ENCODE measurements at places on chromosomes 6 and 20.

DNA sequence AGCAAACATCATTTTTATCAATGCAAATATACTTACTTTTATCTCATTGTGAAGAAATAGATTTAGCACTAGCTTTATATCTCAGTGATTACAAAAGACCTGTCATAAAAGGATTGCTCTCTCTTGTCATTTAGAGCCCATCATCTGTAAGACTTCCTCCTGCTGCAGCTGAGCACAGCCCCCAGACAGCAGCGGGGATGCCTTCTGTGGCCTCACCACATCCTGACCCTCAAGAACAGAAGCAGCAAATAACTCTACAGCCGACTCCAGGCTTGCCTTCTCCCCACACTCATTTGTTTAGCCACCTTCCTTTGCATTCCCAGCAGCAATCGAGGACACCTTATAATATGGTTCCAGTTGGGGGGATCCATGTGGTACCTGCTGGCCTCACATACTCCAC is 127.0 kb upstream of the EDN1 start:
- peak; percentile 69 for DNase-seq

DNA sequence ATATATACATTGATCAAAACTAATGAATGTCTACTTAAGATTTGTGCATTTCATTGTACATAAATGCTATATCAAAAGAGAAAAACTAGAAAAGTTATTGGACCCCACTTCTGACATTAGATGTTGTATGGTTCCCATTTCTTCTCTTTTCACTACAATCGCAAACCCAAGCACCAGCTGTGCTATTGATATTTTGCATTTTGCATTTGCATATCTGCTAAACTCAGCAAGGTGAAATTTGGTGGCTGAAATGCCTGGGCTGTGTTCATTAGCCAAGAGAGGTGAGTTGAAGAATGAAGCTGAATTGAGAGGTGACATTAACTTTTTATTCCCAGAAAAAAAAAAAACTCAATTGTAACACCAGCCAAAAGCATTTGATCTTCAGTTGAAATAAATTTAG is 232.1 kb upstream of the TENT5A start:
- no peak for DNase-seq

- DNase-seq, result no peak
These were observed 15.8 kb upstream of the FAM8A1 start for GRCh38 chr6:17584241-17584803.

- no peak for DNase-seq
These were observed 200.8 kb upstream of the CHD6 start for GRCh38 chr20:41818991-41819390.

DNA sequence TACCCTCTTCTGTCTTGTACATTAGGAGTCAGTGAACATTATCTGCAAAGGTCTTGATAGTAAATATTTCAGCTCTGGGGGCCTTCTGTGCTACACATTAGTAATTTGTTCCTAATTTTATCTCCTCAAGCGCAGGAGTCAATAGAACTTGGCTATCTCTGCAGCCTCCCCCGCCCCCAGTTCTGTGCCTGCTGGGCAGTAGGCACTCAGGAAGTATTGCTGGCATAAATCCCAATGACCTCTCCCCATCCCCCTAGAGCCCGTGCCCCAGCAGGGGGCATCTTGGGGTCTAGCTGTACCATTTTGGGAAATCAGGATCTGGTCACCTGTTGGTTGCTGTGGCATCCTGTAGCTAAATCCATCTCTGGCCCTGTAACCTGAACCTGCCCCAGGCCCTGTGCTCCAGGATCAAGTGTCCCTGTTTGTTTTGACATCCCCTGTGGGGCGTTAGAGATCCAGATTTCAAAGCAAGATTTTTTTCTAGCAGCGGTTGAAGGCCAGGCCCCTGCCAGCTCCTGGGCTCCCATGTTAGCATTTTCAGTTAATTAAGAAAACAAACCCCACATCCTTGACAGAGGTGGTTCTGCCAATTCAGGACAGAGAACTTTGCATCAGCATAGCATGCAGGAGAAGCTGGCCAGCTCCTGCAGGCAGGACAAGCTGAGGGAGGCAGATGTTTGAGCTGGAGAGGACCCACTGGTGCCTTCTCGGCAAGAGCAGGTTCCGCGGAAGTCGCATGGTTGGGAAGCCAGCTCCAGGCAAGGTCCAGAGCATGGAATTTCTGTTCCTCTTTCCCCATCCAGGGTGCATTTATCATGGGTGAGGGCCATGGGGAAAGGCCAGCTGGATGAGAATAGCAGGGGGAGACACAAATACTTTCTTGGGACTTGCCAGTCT is 32.1 kb downstream of the DAAM2 start:
- DNase-seq, result no peak

- no peak for DNase-seq
These were observed 110.0 kb downstream of the SCML4 start for GRCh38 chr6:107714104-107714503.

DNA sequence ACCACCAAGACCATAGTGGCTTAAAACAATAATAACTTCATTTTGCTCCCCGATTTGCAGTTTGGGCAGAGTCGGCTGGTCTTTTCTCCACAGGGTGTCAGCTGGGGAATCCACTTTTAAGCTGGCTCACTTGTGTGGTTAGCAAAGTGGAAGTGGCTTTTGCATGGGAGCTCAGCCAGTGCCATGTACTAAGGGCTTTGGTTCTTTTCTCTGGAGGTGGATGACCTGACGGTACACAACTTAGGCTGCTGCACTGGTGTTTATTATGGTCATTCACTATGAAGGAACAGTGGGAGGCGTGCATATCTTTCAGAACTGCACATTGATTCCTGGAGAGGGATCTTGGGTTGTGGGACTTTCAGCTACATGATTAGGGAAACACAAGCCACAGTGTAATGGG is 141.0 kb downstream of the OR2B2 start:
- DNase-seq, result no peak

GRCh38 chr20:44167736-44168135 is 19.3 kb downstream of the JPH2 start:
- no peak for DNase-seq

DNA sequence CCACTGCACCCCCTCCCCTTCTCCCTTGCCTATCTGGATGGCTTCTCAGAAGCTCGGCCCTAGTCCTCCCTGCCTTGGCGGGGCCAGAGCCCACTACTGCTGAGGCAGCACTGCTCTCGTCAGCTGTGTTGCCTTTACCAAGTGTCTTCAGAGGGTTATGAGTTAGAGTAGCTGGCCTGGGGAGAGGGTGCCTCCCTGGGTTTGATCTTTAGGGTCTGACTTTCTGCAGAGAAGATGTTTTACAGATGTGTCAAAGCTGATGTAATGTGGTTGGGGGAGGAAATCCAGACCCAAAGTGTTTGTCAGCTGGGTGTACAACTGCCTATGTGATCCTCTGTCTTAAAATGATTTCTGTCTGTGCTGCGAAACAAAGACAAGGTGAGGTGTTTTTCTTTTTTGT is 30.4 kb upstream of the PI16 start:
- peak; percentile 7 for DNase-seq

DNA sequence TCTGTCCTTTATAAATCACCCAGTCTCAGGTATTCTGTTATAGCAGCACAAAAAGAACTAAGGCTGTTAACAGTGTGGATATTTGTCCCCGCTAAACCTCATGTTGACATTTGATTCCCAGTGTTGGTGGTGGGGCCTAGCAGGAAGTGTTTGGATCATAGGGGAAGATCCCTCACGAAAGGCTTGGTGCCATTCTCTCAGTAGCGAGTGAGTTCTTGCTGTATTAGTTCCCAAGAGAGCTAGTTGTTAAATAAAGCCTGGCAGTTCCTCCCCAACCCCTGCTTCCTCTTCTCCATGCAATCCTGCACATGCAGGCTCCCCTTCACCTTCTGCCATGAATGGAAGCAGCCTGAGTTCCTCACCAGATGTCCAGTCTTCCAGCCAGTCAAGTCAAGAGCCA is 29.8 kb upstream of the ERVFRD-1 start:
- no peak for DNase-seq

DNA sequence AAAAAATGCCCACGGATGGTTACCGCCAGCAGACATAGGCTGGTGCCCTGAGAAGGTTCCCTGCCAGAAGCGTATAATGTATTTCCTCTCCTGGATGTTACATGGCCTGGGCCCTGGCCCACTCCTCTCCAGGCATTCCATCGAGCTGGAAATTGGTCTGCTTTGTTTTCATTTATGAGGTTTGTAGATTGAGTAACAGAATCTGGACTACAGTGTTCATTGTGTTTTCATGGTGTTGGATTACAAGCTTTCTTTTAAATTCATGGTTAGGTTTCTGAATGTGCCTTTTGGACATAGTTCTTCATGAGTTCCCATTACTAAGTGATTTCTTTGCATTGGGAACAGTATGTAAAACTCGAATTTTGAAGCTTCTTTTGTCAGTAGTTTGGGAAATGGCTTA is 6.4 kb downstream of the TIAM2 start:
- DNase-seq, result no peak

DNA sequence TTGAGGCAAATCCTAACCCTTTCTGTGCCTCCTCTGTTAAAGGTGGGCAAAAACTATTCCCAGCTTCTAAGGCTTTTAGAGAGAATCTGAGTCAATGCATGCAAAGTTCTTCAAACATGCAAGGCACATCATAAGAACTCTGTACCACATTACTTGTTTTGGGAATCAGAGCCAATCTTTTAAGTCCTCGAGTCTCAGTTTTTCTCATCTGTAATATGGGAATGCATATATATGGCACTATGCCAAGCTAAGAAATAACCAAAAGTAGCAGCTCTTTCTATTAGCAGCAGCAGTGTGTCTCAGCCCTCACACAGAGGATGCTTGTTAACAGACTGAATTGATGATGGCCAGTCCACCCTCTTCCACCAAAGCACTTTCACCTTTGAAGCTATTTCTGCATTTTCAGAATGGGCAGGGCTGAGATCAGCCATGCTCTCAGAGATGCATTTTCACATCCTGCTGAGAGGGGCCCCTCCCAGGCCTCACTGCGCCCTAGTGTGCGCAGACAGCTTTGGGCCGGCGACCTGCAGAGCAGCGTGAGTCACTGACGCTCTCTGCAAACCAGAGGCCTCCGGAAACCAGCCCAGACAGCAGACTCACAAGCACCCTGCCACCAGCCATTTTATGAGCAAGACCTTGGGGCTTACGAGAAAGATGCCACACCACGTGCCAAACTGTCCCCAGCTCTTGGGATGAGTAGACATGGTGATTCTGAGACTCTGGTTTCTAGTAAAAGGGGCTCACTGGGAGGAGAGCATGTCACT is 138.0 kb downstream of the NFATC2 start:
- DNase-seq, result peak; percentile 93

DNA sequence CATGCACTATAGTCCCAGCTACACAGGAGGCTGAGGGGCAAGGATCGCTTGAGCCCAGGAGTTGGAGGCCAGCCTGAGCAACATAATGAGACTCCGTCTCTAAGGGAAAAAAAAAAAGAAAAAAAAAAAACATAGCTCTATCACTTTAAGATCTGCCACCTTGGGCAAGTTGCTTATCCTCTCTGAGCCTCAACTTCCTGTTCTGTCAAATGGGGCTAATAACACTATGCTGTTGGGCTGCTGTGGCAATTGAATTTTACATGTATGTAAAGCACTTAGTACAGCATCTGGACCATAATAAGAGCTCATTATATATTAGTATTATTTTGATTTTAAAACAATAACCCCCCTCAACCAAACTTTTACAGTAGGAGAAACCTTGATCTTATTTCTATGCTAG is 141.5 kb downstream of the ATXN1 start:
- DNase-seq, result no peak

DNA sequence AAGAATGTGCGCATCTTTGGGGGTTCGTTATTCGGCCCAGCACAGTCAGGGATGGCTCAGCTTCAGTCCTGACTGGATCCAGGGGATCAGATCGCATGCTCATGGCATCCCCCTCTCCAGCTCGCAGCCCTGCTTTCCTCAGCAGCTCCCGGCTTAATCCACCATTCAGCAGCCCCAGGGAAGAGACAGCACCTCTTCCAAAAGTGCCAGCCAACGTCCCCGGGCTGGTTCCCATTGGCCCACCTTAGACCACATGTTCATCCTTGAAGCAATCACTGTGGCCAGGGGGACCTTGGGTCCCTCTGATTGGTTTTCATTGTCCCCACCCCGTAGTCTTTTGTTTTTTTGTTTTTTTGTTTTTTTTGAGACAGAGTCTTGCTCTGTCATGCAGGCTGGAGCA is 188.7 kb downstream of the ZMYND8 start:
- no peak for DNase-seq

- no peak for DNase-seq
These were observed 233.8 kb downstream of the SIM1 start for GRCh38 chr6:100230953-100231316.

- no peak for DNase-seq
These were observed 79.5 kb downstream of the ERMARD start for GRCh38 chr6:169830876-169831275.

DNA sequence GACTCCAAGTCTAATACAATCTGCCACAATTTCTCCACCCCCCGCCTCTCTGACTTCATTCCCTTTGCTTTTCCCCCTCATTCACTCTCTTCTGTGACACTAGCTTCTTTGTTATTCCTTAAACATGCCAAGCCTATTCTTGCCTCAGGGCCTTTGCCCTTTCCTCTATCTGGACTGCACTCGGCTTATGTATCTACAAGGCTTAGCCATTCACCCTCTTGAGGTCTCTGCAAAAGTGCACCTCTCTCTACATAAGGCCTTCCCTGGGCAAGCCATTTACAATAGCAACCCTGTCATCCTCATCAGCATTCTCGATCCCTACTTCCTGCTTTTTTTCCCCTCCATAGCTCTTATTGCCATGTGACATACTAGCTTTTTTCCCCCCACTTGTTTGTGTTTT is 168.9 kb downstream of the PDSS2 start:
- DNase-seq, result no peak
